A549 treated with AZD2906 at 1 μM for 4 hours (cell line): ENCODE measurements at places on chromosomes 6 and 20. TPM values are rescaled to one million over a fixed set of nuclear protein-coding genes. Genes with fewer than 3 reads are reported as not detected.

The RSPH3 gene
- 4.2 to 5.5 TPM (median 5.1 TPM) in 5 replicates for total RNA-seq

The HLA-DQA2 gene
- total RNA-seq, result not detected in 5 replicates

The PGC gene
- 0.09 to 0.38 TPM (median 0.16 TPM) in 5 replicates for total RNA-seq

The C6orf163 gene
- total RNA-seq, result 0.10 to 0.41 TPM (median 0.20 TPM) in 5 replicates

The TAP2 gene
- 14.8 to 21.1 TPM (median 17.8 TPM) in 5 replicates for total RNA-seq

The TP53TG5 gene
- not detected in 5 replicates for total RNA-seq

The MYL9 gene
- 15.5 to 27.1 TPM (median 20.2 TPM) in 5 replicates for total RNA-seq

The COL11A2 gene
- total RNA-seq, result 0.31 to 0.92 TPM (median 0.81 TPM) in 5 replicates
